ENCODE measurements at places on chromosomes 5 and 9.
A peak's percentile ranks its signal among the peaks of the same experiment; 100 is the strongest.

DNA sequence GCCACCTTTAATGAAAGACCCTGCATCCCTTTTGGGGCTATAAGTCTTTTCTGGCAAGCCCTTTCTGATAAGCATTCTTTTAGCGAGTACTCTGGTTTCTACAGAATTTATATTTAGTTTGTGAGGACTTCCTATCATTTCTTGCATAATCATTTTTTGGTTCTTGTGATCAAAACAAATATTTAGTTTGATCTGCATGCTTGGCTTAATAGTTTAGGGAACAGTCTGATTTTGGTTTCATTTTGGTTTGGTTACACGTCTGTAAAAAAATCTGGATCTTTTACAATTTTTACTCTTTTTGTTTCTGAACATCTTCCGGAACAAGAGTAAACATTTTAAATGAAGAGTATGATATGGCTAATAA is 1074.4 kb downstream of the CDH9 start:
- H3K27ac ChIP-seq = no peak overlapping the region
- no peak overlapping the region for H3K4me3 ChIP-seq
- no peaks in the 10 kb centered on the region for H3K27me3 ChIP-seq
- H3K36me3 ChIP-seq = no peaks in the 10 kb centered on the region
- no peak for DNase-seq
- H3K4me1 ChIP-seq = no peaks in the 10 kb centered on the region

DNA sequence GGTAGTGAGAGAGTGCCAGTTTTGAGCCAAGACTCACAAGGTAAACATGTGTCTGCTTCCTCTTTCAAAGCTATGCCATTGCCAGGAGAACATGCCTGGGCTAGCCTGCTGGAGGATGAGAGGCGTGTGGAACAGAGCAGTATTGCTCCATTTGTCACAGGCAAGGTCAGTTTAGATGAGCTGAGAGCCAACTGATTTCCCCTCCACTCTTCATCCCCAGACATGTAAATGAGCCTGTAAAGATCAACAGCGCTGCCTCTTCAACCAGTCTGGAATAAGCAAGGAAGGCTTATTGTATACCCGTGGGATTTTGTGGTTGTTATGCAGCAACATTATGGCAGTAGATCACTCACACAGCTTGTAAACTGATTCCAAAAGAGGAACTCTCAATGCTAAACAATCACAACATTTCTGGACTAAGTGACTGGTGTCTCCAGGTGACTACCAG is 8.2 kb upstream of the GDNF start:
- no peaks in the 10 kb centered on the region for H3K36me3 ChIP-seq
- H3K4me1 ChIP-seq = peaks cover 20% of the 10 kb centered on the region

DNA sequence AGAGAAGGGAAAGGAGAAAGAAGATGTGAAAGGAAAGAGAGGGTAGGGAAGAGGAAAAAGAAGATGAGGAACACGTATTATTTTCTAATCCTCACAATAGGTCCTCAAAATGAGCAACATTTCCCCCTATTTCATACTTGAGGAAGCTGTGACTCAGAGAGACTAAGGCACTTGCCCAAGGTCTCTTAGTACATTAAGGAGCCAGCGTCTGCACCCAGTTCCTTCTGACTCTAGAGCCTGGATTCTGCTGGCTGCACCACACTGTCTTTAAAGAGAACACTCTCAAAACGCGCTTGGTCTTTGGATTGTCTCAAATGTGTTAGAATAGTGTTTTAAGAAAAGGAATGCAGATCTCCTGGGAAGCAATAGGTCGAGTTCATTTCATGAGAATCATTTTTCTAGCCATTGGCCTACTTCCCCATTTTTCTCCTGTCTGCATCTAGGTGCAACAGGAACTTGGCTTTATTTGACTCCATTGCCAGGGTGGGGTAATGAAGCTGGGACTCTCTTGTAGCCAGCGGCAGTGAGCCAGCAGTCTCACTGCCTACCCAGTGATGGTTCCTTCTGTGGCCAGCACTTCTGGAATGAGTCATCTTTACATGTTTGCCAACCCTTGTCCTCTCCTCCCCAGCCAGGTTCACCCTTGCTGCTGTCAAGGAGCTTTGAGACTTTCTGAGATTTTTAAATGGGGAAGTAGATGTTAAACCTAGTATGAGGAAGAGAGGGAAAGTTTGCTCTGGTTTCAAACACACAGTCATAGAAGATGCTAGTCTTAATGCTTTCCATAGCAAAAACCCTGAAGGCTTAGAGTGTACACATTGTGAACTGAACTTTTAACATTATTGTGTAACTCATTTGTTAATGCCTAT is 82.7 kb downstream of the DOCK8 start:
- DNase-seq = no peak
- H3K27ac ChIP-seq = no peak overlapping the region
- H3K27me3 ChIP-seq = no peaks in the 10 kb centered on the region

DNA sequence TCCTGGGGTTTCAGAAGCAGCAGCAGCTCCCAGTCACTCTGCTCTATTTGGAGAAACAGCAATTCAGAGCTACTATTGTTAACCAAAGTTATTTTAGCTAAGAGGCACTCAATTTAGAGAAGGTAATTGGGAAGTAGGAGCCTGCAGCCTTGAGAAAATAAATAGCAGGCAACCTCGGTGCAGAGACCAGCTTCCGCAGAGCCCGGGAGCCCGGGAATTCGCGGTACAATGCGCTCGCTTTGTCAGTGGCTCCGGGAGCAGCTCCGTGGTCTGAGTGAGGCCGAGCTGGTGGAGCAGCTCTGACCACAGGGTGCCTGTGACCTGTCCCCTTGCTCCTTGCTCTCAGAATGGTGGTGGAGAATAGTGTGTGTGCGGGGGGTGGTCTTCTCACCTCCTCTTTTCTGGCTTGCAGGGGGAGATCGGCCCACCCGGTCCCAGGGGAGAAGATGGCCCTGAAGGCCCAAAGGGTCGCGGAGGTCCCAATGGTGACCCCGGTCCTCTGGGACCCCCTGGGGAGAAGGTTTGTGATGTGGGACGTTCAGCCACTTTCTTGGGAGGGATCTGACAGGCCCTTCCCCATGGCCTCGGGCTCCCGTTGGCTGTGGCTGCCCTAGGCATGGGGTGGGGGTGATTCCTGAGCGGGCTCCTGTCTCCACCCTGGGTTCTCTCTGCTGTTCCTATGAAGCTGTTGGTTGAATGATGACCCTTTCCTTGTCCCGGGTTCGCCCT is 95.9 kb upstream of the FCN2 start:
- DNase-seq = no peak
- H3K4me3 ChIP-seq = no peak overlapping the region

DNA sequence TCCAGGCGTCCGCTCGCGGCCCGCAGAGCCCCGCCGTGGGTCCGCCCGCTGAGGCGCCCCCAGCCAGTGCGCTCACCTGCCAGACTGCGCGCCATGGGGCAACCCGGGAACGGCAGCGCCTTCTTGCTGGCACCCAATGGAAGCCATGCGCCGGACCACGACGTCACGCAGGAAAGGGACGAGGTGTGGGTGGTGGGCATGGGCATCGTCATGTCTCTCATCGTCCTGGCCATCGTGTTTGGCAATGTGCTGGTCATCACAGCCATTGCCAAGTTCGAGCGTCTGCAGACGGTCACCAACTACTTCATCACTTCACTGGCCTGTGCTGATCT is 294 bp downstream of the ADRB2 start:
- H3K27ac ChIP-seq = no peak overlapping the region
- H3K4me1 ChIP-seq = peaks cover 8% of the 10 kb centered on the region
- DNase-seq = no peak
- H3K4me3 ChIP-seq = peak overlapping the region; percentile 47

- no peak for DNase-seq
- no peak overlapping the region for H3K4me3 ChIP-seq
- peaks cover 29% of the 10 kb centered on the region for H3K4me1 ChIP-seq
- no peak overlapping the region for H3K27ac ChIP-seq
- no peaks in the 10 kb centered on the region for H3K36me3 ChIP-seq
These were observed 20.1 kb downstream of the DAPK1 start for GRCh38 chr9:87517732-87518131.

DNA sequence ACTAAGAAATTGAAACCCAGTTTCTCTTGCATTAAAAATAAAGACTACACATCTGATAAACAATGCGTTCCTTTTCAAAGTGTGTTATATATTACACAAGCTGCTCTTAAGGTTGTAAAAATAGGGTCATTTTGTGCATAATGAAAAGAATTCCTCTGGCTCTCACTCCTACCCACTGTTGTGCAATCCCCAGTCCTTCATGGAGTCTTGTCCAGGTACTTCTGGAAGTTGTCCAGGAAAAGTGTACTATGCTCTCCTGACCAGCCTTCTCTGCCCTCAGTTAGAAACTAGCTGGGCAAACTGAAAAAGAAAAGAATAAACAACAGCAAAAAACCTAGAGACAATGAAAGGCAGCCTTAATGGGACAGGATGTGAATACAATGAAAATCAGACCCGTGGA is 345.5 kb upstream of the PAPPA start:
- no peak for DNase-seq
- H3K27ac ChIP-seq = no peak overlapping the region
- H3K36me3 ChIP-seq = no peaks in the 10 kb centered on the region
- H3K4me1 ChIP-seq = no peaks in the 10 kb centered on the region
- no peaks in the 10 kb centered on the region for H3K27me3 ChIP-seq

GRCh38 chr5:159951387-159951786 is 35.1 kb downstream of the ADRA1B start:
- H3K27me3 ChIP-seq = no peaks in the 10 kb centered on the region
- DNase-seq = peak; percentile 81
- H3K36me3 ChIP-seq = no peaks in the 10 kb centered on the region
- H3K4me3 ChIP-seq = no peak overlapping the region
- H3K4me1 ChIP-seq = peaks cover 2% of the 10 kb centered on the region

- peaks cover 3% of the 10 kb centered on the region for H3K4me1 ChIP-seq
- H3K27ac ChIP-seq = no peak overlapping the region
- no peak overlapping the region for H3K4me3 ChIP-seq
- H3K27me3 ChIP-seq = no peaks in the 10 kb centered on the region
These were observed 1.4 kb upstream of the IPPK start for GRCh38 chr9:92671323-92671722.

GRCh38 chr5:126017096-126017495 is 406.1 kb upstream of the GRAMD2B start:
- no peak overlapping the region for H3K4me3 ChIP-seq
- DNase-seq = no peak

DNA sequence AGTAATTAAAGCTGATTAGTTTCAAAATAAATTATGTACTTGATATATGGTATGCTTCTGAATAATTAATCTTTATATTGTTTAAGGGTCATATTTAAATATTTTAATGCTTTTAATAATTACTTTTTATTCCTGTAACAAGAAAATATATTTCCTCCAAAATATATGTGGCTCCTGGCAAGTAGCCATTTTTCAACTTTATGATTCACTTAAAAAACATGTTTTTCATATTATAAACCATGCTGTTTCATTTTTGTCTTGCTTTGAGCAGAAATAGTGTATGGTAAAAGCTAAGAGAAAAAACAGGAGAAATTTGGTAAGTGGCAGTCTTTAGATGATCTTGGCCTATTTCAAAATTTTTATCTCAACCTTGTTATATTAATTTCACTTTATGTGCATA is 14.6 kb downstream of the SPATA9 start:
- no peaks in the 10 kb centered on the region for H3K36me3 ChIP-seq
- no peak overlapping the region for H3K4me3 ChIP-seq
- H3K4me1 ChIP-seq = peaks cover 13% of the 10 kb centered on the region
- no peak for DNase-seq
- H3K27ac ChIP-seq = no peak overlapping the region
- H3K27me3 ChIP-seq = no peaks in the 10 kb centered on the region

- H3K36me3 ChIP-seq = no peaks in the 10 kb centered on the region
- no peaks in the 10 kb centered on the region for H3K27me3 ChIP-seq
- no peak overlapping the region for H3K4me3 ChIP-seq
- H3K27ac ChIP-seq = no peak overlapping the region
- no peak for DNase-seq
- H3K4me1 ChIP-seq = no peaks in the 10 kb centered on the region
These were observed 94.1 kb upstream of the ADAMTS2 start for GRCh38 chr5:179439181-179439985.

- no peak overlapping the region for H3K27ac ChIP-seq
- no peaks in the 10 kb centered on the region for H3K27me3 ChIP-seq
- no peaks in the 10 kb centered on the region for H3K36me3 ChIP-seq
These were observed 195.9 kb downstream of the SGCD start for GRCh38 chr5:156522651-156523529.

GRCh38 chr5:54007827-54008777 is 302.3 kb downstream of the ARL15 start:
- DNase-seq = no peak
- H3K27me3 ChIP-seq = no peaks in the 10 kb centered on the region
- H3K27ac ChIP-seq = no peak overlapping the region
- no peaks in the 10 kb centered on the region for H3K36me3 ChIP-seq
- H3K4me1 ChIP-seq = peaks cover 6% of the 10 kb centered on the region

DNA sequence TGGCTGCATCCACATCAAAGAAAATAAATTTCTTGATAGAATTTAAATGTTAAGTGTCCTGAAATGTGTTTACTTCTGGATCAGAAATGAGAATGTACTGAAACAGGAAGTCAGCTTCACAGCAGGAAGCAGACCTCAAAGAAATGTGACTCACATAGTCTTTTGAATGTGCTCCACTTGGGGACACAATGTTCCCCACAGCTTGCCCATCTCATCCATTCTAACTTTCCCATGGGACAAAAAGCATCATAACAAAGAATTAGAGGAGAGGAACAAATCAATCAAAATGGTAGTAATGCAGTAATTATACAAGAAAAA is 85.7 kb downstream of the GRAMD2B start:
- no peak overlapping the region for H3K27ac ChIP-seq
- no peaks in the 10 kb centered on the region for H3K4me1 ChIP-seq
- no peak for DNase-seq
- no peak overlapping the region for H3K4me3 ChIP-seq
- H3K36me3 ChIP-seq = no peaks in the 10 kb centered on the region

DNA sequence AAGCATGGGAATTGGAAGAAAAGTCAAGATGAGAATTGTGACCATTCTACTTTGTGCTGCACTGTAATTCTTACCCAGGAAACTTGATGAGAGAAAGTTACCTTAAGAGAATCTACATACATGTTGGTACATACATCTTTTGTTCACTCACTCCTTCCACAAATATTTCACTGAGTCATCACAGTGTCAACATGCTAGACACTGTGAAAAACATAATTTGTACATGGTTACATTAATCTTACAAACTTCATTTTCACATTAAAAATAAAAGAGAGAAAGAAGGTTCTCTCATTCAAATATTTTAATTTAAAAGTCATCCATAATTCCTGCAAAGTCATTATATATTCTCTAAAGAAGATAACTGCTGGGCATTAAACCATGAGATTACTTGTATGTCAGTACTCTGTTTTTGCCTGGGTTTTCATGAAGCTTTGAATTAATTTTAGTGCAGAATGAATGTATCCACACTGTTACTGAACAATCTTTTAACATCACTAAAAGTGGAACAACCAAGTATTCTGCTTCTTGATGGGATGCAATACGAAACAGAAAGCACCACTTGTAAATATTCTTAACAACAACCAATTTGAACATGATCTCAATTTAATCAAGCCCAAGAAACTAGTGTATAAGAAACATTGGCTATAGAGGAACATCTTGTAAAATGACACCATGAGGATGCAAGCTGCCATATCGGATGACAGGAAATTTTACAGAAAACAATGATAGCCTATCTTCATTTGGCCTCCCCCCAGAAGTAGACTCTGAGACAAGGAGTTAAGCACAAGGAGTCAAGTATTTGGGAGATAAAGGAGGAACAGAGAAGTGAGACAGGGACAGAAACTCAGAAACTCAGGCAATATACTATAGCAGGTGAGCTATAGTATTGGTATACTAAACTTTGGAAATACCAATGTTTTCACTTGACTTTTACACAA is 28.4 kb downstream of the ERP44 start:
- H3K36me3 ChIP-seq = no peaks in the 10 kb centered on the region
- no peak overlapping the region for H3K27ac ChIP-seq
- H3K4me3 ChIP-seq = no peak overlapping the region
- H3K4me1 ChIP-seq = no peaks in the 10 kb centered on the region
- no peaks in the 10 kb centered on the region for H3K27me3 ChIP-seq
- DNase-seq = peak; percentile 26

Data from mesendoderm (in vitro differentiated cells).